Activated T-helper 1 cell treated with anti-CD3 and anti-CD28 coated beads, Interleukin-2, amount 50 U/mL, for 16 hours (primary cell): ENCODE measurements at places on chromosomes 1 and 21.

DNA sequence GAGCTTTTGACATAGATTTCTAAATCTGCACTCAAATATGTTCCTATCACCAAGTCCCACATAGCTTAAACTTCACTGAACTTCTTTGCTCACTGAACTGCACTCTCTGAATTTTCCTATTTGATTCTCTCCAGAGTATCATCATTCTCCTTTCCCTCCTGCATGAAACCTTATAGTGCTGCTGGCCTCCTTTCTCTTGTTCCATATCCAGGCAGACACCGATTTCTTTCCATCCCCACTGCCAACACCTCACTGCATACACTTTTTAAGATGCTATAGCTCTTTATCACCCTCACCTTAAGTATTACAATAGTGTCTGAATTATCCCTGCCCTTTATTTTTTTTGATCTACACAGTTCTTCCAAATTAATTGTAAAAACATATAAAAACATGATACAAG is 3.1 kb upstream of the TRIM45 start:
- DNase-seq: no peak

DNA sequence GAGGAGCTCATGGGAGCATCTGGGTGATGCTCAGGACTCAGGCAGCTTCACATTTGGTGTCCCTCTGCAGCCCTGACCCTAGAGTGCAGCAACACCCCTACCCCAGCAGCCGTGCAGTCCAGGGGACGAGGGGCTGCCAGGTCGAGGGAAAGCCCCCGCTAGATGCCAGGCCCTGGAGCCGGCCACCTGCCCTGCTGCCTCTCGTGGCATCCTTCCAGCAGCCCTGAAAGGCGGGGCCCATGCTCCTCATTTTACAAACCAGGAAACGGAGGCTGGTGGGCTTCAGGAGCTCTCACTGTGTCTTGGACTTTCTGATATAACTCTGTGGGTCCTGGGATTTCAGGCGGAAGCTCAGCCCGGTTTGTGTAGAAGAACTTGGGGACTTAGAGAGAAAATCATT is 120.5 kb upstream of the WNT4 start:
- no peak for DNase-seq

DNA sequence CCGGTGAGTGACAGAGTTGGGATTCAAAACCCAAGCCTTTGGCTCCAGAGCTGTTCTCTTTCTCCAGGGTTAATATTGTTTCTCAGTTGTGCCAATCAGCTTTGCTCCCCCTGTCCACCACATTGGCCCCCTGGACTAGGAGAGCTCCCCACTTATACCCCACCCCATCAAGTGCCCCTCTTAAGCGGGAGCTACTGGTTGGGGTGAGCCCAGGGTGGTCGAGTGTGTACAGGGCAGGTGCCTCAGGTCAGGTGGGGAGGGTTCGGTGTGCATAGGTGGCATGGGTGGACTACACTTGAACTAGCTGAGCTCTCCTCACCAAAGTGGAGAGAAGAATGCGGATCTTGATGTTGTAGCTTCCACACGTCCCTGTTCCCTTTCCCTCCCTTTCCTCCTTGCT is 14.2 kb downstream of the KCNA2 start:
- DNase-seq: no peak

DNA sequence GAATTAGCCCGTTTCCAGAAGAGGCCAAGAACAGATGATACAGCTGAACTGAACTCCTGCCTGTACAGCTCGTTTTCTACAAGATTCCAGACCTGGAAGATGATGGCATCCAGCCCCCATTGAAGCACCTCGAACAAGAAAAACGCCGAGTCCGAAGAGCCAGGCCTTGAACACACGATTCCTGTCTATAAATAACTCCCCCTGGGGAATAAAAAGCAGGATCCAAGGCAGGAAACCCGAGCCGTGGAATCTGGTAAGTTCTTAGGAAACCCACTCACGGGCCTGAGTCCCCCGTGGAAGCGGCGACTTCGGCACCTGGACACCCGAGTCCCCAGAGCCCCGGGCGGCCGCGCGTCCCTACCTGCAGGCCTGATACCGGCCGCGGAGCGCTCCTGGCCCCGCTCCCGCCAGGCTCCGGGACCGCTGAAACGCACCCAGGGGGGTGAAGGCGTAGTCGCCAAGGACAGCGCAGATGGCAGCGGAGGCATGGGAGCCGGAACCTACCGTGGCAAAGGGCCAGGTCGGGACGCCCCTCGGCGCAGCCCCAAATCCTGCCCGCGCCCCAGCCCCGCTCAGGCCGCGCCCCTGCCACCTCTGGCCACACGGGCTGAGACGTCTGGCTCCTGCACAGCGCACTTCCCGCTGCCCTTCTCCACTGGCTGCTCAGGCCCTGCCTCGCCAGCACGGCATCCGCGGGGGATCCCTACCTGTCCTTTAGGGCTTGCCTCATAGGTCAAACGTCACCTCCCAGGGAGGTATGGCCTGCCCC is 14.0 kb upstream of the HLCS start:
- DNase-seq: no peak

- no peak for DNase-seq
These were observed 193.2 kb downstream of the TGFB2 start for GRCh38 chr1:218538341-218538740.

DNA sequence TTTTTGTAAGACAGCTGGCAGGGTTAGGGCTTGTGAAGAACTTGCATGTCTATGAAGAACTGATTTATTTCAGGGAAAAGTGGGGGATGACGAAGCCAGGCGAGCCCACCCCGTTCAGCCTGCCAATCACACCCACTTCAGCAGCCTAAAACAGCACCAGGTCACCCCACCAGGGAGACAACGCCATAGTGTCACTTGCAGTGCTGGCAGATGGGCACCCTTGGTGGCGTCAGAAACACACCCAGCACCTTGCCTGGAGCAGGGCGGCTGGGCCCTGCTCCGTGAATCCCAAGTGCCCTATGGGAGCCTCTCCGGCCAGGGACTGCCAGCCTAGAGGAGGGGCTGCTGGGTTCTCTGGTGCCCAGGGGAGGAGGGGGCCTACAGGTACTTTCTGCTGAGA is 5.0 kb upstream of the NADK start:
- no peak for DNase-seq

- no peak for DNase-seq
These were observed 122.8 kb upstream of the C8B start for GRCh38 chr1:57088653-57089052.

GRCh38 chr1:119676571-119677206 is 28.6 kb upstream of the ZNF697 start:
- DNase-seq: no peak

GRCh38 chr1:155127967-155128754 is 485 bp downstream of the EFNA1 start:
- DNase-seq: no peak

DNA sequence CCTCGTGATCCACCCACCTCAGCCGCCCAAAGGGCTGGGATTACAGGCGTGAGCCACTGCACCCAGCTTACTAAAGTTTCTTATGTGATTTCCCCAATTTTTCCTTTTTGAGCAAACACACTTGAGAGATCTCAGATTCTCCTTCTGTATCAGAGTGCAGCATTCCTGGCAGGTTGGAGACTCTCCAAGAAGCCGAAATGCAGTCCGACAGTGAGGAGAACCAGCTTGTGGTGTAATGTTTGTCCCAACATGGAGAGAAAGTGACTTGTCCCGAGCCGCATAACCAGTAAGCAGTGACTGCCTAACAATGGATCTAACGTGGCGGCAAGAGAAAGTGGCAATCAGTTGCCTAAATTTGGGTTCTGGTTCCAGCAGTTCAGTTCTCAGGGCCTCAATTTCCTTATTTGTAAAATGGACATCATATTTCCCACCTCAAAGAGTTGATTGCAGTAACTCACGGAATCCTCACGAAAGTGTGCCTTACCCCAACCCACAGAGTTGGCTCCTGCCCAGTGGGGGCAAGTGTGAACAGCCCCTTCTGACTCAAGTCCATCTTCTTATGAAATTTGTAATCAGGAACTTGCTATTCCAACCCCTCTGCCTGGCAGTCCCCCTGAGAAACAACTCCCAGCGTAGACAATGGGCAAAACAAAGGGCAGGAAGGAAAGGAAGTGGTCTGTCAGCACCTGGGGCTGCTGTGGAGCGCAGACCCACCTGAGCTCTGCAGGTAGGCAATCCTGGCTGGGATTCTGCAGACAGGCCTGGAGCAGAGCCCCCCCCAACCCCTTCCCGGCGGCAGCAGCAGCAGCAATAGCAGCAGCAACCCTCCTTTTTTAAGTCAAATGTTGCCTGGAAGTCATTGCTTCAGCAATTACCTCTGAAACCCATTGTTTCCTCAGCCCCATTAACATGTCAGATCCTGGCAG is 223.6 kb upstream of the POU3F1 start:
- DNase-seq: no peak
